A549 treated with Hydrocortisone at 1 μM for 4 hours (cell line): ENCODE measurements at places on chromosomes 11 and 22. TPM values are rescaled to one million over a fixed set of nuclear protein-coding genes. Genes with fewer than 3 reads are reported as not detected.

GRAMD1B gene
- 21.1 to 30.4 TPM (median 28.2 TPM) in 5 replicates for total RNA-seq

SOX10 gene
- total RNA-seq: 0.10 TPM in 1 of 5 replicates, not detected in the others

PIM3 gene
- 47.7 to 76.4 TPM (median 72.4 TPM) in 5 replicates for total RNA-seq

OR51E2 gene
- not detected in 5 replicates for total RNA-seq

DEFB108B gene
- not detected in 5 replicates for total RNA-seq

ARHGAP42 gene
- total RNA-seq: 4.1 to 5.6 TPM (median 4.8 TPM) in 5 replicates

AP5B1 gene
- 8.5 to 11.9 TPM (median 10.8 TPM) in 5 replicates for total RNA-seq

ZP1 gene
- 0.14 to 0.46 TPM (median 0.28 TPM) in 5 replicates for total RNA-seq

KCNQ1OT1 gene
- 0.05 to 0.07 TPM (median 0.06 TPM) in 5 replicates for total RNA-seq
